ENCODE measurements at places on chromosomes 5 and 9.

GRCh38 chr9:115717298-115717697 lies 436.3 kb upstream of the PAPPA start:
- no peak for DNase-seq

DNA sequence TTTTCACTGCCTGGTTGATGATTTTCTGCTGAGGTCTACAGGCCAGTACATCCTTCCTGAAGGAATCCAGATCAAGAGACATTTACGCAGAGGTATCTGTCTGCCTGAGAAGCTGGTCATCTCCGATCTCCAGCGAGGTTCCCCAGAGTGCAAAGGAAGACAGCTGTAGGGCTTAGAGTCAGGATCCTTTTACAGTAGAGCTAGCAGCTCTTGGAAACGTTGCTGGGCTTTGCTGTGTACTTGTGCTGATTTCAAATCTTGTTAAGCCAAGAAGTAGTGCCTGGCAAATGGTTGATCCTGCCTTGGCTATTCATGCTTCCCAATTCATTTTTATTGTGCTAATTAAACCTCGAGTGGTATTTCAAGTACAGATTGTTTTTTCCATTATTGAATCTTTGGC lies 48.9 kb downstream of the NTRK2 start:
- no peak for DNase-seq

GRCh38 chr5:171492781-171493180 lies 73.3 kb downstream of the FGF18 start:
- no peak for DNase-seq

- no peak for DNase-seq
These were observed 1090.4 kb upstream of the CDH6 start for GRCh38 chr5:30103052-30103451.

- no peak for DNase-seq
These were observed 12.8 kb upstream of the PANK3 start for GRCh38 chr5:168592014-168592368.

DNA sequence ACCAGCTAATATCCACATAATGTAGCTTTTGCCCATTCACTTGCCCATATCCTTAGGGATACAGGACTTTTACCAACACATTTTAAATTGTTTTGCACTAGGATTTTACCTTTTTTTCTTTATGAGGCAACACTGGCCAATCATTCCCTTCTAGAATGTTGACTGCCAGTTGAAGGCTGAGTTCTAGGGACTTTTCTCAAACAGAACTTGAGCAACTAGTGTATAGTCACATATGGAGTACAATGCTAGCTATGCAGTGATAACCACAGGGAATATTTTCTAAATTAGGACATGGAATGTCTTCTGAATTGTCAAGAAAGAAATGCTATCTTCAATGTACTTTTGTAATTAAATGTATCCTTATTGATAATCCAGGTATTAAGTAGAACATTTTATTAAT lies 133.6 kb downstream of the OXCT1 start:
- no peak for DNase-seq

GRCh38 chr9:100739666-100740065 lies 161.8 kb downstream of the CAVIN4 start:
- DNase-seq, result no peak

- DNase-seq, result no peak
These were observed 205.7 kb downstream of the ADAMTS12 start for GRCh38 chr5:33685873-33686755.

DNA sequence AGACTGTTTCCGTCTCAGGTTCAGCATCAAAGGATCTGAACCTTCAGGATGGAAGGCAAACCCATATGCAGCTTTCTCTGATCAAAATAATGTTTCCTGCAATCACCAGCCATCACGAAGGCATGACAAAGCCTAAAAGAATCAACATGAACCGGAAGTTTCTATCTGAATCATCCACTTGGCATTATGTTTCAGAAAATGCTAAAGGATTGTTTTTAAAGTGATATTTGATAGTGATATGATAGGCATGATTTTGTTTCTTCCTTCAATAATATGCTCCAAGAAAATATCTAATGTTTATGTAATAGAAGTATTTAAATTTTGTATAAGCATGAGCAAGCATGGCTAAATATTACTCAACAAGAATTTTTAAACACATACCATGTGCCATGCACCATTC lies 219.6 kb downstream of the PLK2 start:
- DNase-seq, result no peak

- DNase-seq, result no peak
These were observed 50.4 kb downstream of the SHOC1 start for GRCh38 chr9:111744363-111744762.

GRCh38 chr5:31346896-31347551 lies 153.5 kb downstream of the CDH6 start:
- no peak for DNase-seq

- DNase-seq, result no peak
These were observed 46.5 kb upstream of the GFPT2 start for GRCh38 chr5:180399401-180400215.

DNA sequence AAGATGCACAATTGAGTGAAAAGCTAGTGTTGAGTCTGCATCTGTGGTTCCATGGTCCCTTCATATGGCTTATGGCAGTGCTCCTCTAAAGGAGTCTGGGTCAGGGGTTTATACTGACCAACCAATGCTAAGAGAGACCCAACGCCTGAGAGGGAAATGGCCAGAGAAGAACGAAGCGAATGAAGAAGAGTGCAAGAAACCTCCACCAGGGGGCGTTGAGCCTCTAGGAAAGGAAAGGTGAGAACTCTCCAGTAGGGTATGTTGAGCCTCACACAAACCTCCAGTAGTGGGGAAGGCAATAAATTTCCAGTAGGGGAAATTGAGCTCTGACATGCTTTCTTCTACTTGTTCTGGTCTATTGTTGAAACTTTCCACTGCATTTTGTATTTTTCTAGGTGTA lies 470.6 kb downstream of the PRDM9 start:
- no peak for DNase-seq

GRCh38 chr9:91148306-91148705 lies 213.4 kb downstream of the AUH start:
- DNase-seq, result no peak

DNA sequence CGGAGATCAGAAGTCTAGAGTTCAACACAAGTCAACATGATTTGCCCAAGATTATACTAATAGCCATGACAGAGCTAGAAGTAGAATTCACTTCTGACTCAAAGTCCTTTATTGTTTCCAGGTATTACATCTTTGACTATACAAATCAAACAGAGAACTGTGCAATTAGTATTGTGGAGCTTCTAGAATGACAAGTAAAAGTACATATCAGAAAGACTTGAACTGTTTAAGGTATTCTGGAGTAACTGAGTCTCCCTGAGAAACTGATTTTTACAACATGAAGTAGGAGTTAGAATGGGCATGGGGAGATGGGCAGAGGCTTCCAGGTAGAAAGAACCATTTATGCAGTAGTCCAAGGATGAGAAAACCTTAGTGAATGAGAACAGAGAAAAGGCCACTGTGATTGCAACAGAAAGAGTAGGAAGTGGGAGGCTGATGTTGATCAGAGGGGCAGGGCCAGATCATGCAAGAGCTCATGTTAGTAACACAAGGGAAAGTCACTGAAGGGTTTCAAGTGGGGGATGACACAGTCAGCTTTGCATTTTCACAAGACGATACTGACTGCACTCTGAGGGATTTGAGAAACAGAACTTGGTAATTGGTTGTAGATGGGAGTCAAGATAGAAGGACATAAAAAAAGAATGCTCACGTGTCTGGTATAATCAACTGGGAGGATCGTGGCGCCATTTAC lies 280.7 kb downstream of the RFX3 start:
- DNase-seq, result no peak

- DNase-seq, result no peak
These were observed 9.6 kb downstream of the DNAH5 start for GRCh38 chr5:13934921-13935320.

- DNase-seq, result no peak
These were observed 116.6 kb downstream of the CDH12 start for GRCh38 chr5:22736443-22737003.

GRCh38 chr5:31941151-31941755 lies 232.9 kb downstream of the GOLPH3 start:
- no peak for DNase-seq

DNA sequence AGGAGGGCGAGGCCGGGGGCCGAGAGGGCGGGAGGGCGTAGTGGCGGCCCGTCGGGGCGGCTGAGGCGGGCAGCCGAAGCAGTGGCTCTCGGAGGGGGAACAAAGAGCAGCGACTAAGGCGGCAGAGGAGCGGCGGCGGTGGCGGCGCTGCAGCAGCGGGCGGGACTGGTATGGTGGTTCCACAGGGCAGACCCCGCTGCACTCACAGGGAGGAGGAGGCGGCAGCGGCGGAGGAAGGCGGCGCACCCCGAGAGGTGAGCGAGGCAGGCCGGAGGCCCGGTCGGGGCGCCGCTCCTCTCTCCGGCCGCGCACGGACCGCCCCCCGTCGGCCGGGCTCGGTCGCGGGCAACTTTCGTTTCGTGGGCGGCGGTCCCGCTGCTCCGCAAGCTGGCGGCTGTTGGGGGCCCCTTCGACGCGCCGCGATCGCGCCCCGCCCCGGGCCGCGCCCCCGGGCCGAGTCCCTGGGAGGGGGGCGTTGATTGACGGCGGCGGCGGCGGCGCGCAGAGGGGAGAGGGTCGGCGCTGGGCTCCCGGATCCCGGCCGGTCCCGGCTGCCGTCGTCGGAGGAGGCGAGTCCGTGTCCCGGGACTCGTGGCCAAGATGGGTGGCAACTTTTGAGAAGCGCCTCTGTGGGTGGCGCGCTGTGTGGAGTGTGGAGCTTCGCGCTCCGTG lies 467 bp downstream of the CNOT6 start:
- no peak for DNase-seq

DNA sequence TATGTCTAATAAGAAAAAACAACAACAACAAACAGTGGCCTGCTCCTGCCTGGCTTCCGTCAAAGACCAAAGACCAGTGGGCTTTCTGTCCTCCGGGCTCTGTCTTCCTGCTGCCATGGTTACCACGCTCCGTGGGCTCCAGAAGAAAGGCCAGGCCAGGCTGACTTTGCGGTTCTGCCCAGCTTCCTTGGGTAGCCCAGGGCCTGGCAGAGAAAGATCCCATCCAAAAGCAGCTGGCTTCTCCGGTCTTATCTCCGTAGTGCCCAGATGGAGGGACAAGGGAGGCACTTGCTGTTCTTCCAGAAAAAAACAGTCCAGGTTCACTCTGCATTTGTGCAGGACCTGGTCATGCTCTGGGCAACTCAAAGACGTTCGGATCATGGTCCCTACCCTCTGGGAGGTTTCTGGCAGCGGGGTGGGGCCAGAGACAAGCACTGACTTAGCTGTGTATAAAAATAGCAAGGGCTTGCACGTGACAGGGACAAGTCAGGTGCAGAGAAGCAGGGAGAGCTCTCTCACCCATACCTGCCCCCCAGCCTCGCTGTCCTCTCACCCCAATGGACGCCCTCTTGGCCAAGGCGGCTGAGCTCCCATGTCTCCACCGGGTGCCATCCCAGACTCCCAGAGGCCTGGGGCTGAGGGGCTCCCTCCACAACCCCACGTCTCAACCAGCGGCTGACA lies 212.2 kb downstream of the C9orf50 start:
- DNase-seq, result no peak

DNA sequence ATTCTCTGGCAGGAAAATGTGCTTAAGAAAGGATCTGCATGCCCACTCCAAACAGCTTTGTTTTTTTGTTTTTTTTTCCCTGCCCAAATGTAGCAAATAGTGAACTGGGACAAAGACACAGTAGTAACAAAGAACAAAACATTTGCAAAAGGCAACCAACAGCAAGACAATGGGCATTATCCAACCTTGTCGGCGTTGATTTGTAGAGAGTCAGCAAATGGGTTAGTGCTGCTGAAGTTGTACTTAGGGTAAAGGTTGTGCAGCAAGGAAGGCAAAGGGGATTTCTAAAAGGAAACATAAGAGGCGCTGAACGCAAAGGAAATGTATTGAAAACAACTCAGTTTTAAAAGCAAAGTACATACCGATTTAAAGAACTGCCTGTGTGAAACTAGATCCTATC lies 136.2 kb downstream of the MPDZ start:
- DNase-seq, result no peak

DNA sequence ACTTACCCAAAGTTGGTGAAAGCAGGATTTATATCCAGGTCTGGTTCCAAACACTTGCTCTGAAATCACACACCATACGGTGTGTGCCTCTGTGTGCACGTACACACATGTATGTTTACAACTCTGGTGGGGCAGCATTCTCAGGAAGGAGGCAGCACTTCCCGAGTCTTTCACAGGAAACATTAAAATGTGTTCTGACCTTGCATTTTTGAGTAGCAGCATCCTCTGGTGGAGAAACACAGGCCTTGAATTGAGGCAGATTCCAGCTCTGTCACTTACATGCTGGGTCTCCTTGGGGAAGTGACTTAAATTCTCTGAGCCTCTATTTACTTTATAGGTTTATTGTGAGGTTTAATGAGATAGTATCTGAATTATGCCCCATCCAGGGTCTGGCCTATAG lies 126.4 kb downstream of the RGS3 start:
- DNase-seq, result no peak

GRCh38 chr9:5481322-5482040 lies 28.9 kb upstream of the PDCD1LG2 start:
- no peak for DNase-seq

- DNase-seq, result no peak
These were observed 135.4 kb upstream of the PRSS3 start for GRCh38 chr9:33659921-33660320.

DNA sequence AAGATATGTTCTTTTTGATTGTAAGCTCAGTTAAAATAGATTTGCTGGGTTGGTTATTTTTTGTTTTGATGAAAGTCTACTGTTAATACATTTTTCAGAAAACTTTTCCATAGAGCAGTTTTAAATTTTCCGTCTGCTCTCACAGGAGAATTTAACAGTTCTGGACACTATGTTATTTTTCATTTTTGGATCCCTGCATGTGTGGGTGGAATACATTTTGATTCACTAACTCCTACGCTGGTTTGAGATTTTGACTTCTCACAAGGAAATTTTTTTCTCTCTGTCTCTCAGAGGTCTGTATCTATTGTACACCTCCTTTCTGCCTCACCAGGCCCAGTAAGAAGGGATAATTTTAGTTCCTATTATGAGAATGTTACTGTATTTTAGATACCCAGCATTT lies 502.4 kb downstream of the CDH10 start:
- no peak for DNase-seq

DNA sequence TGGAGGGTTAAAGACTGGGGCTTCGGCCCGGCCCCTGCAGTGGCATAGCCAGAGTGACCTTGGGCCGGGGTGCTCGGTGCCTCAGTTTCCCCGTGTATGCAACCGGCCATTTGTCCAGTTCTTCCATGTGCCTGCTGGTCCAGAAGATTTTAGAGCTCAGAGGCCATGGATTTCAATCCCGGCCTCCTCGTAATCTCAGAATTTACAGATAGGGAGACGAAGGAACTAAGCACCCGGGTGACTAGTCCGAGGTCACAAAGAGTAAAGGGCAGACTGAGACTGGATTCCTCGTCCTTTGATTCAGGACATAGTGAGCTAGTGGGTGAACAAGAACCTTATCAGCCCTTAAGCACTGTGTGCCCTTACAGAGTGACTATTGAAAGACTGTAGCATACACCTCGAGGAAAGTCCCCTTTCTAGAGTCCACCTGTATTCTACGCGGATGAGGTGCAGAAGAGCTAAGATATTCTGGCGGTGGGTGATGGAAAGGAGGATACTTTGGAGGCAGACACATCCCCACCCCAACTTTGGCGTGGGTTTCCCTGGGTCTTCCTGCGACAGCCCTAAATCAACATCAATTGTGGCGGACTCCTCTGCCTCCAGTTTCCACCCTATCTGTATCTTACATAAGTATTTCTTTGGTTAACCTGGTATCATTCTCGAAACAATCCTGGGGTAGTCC lies 597 bp downstream of the SLC31A1 start:
- DNase-seq, result no peak

- DNase-seq, result no peak
These were observed 6.7 kb downstream of the PITX1 start for GRCh38 chr5:135027266-135027696.

GRCh38 chr9:124004593-124004992 lies 7.0 kb upstream of the LHX2 start:
- no peak for DNase-seq

Data from stimulated activated CD4-positive, alpha-beta T cell treated with anti-CD3 and anti-CD28 coated beads, Interleukin-1b, Interleukin-23, amount 100 ng/mL, for 1 hour (primary cell).